T follicular helper cell (primary cell): ENCODE measurements at places on chromosomes 5 and 9.
A peak's percentile ranks its signal among the peaks of the same experiment; 100 is the strongest.

GRCh38 chr5:112161392-112161748 lies 257.7 kb downstream of the EPB41L4A start:
- no peak for DNase-seq

DNA sequence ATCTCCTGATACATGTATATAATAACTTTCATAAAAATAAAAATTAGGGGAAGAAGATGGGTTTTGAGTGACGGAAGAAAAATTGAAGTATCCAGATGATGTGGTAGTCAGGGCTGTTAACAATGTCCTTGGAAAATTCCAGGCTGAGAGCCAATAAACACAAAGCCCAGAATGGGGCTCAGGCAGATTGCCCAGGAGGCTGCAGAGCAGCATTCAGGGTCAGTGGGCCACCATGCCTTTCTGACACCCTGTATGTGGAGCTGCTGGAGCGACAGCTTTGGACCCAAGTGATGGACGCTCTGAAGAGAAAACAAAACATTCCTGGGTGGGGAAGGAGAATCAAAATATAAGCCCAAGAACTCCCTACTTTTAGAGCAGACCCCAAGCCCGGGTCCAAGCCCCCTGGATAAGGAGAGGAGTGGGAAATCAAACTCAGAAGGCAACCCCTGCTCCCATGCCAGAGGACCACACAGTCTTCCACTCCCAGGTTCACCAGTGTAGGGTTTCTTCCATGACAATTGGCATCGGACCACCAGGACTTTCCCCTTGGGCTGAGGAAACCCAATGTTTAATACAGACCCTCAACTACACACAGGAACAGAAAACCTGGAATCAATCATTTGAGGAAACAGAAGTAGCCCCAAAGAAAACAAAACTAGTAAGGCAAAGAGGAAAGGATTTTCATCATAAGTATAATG lies 45.7 kb upstream of the SPATA31C2 start:
- no peak for DNase-seq

DNA sequence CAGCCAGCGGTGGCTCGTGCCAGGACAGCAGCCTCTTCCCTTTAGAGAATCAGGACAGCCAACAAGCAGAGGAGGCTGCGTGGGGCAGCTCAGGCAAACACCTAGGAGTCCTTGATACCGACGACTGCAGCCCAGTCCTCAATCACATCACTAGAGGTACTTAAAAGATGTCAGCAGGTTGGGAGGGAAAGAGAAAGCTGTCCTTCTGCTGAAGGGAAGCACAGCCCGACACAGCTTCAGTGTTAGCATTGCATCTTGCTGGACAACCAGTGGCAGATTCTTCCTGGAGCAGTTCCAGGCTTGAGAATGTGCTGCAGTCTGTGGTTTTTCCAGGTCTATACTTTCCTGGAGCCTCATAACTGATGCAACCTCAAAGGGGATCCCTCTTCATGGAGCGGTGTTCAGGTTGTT lies 230.5 kb downstream of the SYK start:
- DNase-seq: no peak

DNA sequence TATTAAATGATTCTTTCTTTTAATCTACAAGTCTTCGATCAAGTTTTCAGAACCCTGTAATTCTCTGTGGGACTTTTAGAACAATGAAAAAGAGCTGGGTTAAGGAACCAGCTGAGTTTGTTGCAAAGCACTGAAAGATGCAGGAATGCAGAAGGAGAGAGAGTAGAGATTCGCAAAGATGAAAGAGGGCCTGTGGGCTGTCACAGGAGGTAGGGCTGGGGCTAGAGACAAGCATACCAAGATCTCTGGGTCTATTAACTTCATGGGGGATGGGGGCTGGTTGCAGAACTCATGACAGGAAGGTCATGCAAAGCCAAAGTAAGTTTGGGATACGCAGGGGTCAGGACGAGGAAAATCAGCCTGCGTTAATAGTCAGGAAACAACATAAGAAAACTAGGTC lies 81.8 kb downstream of the LURAP1L start:
- no peak for DNase-seq

DNA sequence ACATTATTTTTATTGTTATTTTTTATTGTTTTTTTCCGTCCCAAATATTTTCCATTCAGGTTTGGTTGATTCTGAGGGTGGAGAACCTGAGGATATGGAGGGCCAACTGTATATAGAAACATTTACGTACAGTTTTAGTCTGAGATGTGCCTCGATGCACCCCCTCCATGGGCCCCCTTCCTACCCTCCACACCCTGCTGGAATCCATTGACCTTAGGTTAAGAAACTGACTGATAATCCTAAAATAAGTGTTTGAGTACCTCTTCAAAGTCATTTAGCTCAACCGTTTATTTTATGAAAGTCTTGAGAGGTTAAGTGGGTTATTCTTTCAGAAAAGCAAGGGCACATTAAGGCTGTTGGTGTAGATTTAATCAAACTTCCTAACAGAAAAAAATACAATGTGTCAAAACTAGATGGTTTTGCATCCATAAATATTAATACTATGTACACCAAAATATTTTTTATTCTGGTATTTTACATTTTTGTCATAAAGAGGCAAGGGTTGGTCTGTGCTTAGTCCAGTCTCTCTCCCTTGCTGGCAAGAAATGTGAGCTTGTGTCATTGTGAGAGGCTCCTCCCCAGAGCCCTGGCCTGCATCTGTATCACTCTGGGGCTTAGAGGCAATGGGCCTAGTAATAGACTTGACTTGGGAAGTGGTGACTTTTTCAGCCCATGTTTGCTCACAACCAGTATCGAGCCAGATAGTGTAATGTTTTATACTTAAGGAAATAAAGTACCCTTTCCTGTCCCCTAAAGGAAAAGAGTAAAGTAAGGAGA lies 15.7 kb downstream of the MTRR start:
- DNase-seq: no peak

- no peak for DNase-seq
These were observed 97.5 kb downstream of the PIP5K1B start for GRCh38 chr9:68802525-68803015.

- DNase-seq: no peak
These were observed 93.7 kb upstream of the SMC5 start for GRCh38 chr9:70165006-70165602.

DNA sequence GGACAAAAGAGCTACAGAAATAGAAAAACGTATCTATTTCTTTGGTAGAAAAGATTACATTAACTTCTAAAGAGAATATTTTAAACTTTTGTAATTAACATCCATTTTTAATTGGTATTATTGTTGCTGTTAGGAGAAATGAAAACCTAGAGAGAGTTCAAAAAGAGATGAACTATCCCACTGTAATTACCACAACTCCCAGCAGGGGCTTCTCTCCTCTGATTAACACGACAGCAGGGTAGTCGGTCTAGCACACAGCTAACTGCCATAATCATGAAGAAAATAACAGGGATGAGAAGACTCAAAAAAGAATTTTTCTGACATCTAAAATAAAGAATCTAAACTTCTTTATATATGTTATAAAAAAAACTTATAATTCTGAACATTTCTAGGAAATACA lies 86.2 kb upstream of the CDH9 start:
- no peak for DNase-seq

- DNase-seq: no peak
These were observed 482.0 kb downstream of the DMRT2 start for GRCh38 chr9:1532171-1532570.

DNA sequence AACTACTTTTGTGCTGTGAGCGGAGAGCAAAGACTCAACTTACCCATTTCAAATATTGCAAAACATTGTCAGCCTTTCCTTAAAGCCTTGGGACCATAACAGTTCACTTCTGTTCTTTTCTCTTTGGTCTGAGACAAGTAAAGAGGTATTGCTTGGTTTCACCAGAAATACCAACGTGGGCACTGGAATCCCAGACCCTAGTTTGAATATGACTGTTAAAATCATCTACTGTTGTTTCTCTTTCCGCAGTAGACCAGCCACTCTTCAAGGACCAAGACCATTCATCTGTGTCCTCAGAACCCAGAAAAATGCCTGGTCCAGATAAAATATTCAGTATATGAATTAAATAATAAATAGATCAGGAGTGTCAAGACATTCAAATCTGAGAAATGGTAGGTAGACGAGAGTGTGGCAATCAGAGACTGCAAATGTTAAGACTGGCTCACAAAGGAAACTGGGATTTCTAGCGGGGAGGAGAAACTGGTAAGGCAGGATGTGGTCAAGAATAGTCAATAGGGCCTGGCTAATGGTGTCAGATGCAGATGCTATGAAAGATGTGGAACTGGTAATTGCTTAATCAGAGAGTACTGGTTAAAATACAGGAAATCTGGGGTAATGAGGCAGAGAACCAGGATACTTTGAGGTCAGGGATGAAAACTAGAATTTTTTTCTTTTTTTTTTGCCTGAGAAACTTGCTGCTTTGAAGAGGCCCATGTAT lies 82.1 kb upstream of the IL33 start:
- no peak for DNase-seq

DNA sequence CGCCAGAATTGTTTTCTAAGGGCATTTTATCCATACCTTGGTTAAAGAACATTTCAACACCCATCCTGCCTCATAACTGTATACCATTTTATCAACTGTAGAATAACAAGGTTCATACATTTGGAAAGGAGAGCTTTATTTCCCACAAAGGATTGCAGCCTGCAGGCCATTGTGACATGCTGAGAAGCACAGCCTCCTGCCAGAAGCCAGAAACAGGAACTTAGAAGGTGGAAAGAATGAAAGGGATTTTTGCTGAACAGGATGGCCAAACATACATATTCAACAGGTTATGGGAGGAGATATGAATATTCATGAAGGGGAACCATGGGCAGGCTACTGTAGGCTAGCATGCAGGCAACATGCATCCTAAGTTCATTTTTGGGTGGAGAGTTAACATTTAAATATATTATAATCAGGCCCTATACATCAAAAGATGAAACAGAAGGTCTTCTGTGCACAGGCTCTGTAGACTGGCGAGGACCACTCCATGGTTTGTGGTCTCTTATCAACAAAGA lies 59.9 kb upstream of the DIRAS2 start:
- no peak for DNase-seq

- no peak for DNase-seq
These were observed 23.9 kb upstream of the DMRT3 start for GRCh38 chr9:952546-952945.

DNA sequence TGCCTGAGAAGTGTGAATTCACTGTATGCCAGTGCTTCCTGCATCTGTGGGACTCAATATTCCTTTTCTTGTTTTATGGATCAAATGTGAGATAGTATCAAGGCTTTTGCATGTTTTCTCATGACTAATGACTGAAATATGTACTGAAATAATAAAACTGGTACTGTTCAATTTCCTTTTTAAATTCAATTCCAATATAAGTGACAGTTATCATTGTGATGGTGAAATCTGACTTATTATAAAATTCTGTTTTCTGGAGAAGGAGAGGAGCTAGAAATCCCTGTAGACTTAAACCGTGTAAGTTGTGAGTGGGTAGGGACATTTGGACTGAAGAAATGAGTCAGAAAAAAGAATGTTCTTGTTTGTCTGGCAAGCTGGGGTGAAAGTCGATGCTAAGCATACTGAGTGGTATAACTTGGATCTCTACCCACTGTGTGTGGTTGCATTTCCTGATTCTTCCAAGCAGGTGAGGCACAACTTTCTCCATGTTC lies 245.2 kb downstream of the EFNA5 start:
- no peak for DNase-seq

- no peak for DNase-seq
These were observed 742.7 kb downstream of the TLE1 start for GRCh38 chr9:80946496-80947170.

DNA sequence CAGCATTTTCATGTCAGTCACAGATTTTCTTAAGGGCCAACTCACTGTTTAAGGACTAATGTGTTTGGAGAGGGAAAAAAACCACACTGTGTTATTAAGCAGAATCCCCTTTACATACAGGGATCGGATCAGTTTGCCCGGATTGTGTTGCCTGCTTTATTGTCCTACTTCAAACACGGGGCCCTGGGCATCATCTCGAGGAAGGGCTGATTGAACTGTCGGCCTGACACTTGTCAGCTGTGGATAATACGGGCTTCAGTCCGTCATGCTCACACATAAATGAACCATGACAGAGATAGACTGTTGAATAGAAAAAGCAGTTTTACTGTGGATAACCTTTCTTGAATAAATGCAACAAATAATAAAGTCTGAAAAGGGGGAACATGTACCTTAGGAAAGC lies 325.0 kb downstream of the ZSWIM6 start:
- DNase-seq: no peak

- DNase-seq: no peak
These were observed 16.0 kb downstream of the INSYN2B start for GRCh38 chr5:169964246-169964645.

- no peak for DNase-seq
These were observed 55.9 kb downstream of the TMC1 start for GRCh38 chr9:72577212-72577753.

DNA sequence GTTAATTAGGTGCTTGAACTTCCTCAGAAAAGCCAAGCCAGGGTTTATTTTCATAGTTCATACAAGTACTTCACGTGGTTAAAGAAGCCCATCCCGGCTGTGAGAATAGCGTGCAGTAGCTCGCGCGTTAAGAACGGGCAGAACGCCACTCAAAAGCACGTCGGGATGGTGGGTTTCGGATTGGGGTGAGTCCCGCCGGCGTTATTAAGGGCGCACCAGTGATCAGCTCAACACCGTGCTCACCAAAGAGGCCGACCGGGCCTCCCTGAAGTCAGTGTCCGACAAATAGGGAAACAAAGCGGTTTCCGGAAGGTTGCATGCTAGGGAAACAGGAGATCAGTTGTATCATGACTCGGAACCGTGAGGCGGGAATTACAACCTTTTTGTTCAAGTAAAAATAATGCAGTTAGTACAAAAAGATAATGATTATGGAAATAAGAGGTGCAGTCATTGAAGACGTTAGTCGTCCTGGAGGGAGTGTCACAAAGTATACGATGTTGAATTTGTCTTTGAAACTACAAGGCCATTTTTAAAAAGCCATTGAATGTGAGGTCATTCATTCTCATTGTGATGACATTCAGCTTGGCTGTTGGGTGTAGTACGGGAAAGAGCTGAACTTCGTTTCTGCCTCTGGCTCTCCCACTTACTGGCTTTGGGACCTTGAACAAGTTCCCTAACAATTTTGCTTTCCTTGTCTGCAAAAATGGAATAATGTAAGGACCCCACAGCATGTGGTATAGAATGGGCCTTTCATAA lies 992 bp downstream of the SETD9 start:
- peak; percentile 6 for DNase-seq
